Caco-2 (cell line): ENCODE measurements at places on chromosomes 1 and 21. TPM values are rescaled to one million over a fixed set of nuclear protein-coding genes. Genes with fewer than 3 reads are reported as not detected.

DNA sequence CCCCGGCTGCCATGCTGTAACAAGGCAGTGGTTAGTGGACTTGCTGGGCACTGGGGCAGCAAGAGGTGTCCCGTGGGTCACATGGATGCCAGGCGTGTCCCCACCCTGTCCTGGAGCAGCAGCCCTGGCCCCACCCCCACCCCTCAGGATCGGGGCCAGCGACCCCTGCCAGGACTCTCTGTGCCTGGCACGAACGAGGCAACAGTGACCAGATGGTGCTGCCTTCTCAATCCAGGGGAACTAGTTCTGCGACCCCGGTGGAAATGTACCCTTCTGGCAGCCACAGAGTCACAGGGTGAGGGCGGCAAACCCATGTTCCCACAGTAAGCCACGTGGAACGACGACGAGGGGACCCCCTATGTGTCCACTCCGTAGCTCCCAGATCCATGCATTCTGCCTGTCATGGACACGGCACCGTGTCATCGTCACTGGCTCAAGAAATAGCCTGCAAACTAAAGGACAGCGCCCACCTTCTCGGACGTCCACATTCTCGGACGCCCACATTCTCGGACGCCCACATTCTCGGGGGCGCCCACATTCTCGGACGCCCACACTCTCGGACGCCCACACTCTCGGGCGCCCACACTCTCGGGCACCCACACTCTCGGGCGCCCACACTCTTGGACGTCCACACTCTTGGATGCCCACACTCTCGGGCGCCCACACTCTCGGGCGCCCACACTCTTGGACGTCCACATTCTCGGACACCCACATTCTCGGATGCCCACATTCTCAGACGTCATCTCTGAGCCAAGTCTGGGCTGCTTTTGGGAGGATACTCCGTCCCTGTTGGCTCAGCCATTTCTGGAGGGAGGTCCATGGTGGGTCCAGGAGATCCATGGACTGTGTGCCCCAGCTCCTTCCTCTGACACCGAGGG lies 19.6 kb upstream of the ACTRT2 start:
- no peak overlapping the region for H3K27ac ChIP-seq
- H3K4me3 ChIP-seq = no peak overlapping the region
- no peak for DNase-seq
- H3K27me3 ChIP-seq = no peaks in the 10 kb centered on the region

GRCh38 chr1:61368876-61369275 lies 286.5 kb downstream of the NFIA start:
- no peak overlapping the region for H3K4me3 ChIP-seq
- no peak overlapping the region for H3K27ac ChIP-seq
- H3K4me1 ChIP-seq = no peaks in the 10 kb centered on the region
- no peaks in the 10 kb centered on the region for H3K27me3 ChIP-seq

DNA sequence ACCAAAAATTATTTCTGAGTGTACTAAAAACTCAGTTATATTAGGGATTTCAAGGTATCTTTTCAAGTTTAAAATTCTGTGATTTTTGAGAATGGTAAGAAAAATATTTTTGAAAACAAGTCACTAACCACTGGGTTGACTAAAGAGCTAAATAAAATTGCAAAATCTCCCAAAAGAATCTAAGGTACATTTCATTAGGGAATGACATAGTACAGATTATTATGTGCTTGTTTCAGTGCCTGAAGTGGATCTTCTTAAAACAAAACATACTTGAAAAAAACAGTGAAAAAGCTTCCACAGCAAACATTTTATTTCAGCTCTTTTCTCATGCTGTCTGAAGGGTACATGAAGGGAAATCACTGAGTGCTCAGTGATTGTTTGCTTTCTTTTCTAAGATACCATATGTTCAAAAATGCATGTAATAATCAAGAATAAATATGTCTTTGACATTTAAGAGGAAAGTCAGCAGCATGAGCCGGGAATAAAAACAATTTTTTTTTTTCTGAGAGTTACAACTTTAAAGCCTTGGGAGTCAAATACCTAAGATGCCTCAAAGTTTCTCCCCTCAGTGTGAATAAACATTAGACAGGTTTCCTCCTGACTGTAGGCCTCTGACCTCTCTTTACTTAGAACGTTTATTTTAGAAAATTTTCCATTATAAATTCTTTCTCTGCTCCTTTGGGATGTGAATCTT lies 200.7 kb downstream of the KCNT2 start:
- H3K36me3 ChIP-seq = no peaks in the 10 kb centered on the region
- H3K27ac ChIP-seq = peak overlapping the region; percentile 65
- peaks cover 14% of the 10 kb centered on the region for H3K4me1 ChIP-seq
- no peak for DNase-seq
- no peak overlapping the region for H3K4me3 ChIP-seq

DNA sequence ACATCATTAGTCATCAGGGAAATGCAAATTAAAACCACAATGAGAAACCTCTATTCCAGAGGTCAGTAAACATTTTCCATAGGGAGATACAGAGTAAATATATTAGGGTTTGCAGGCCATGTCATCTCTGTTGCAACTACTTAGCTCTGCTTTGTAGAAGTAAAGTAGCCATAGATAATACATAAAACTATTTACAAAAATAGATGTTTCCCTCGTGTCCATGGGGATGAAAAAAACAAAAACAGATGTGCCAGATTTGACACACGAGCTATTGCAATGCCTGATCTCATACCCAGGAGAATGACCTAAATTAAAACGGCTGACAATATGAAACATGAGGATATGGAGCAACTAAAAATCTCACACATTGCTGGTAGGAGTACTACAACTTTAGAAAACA lies 17.3 kb downstream of the LTN1 start:
- no peak overlapping the region for H3K27ac ChIP-seq
- no peaks in the 10 kb centered on the region for H3K4me1 ChIP-seq
- no peak for DNase-seq
- no peak overlapping the region for H3K4me3 ChIP-seq
- peaks cover 2% of the 10 kb centered on the region for H3K36me3 ChIP-seq
- no peaks in the 10 kb centered on the region for H3K27me3 ChIP-seq

- DNase-seq = no peak
- no peaks in the 10 kb centered on the region for H3K27me3 ChIP-seq
- H3K4me1 ChIP-seq = no peaks in the 10 kb centered on the region
- no peak overlapping the region for H3K4me3 ChIP-seq
- no peak overlapping the region for H3K27ac ChIP-seq
Observed at GRCh38 chr1:150102986-150103385, 35.4 kb downstream of the VPS45 start.

- no peaks in the 10 kb centered on the region for H3K27me3 ChIP-seq
- H3K4me3 ChIP-seq = no peak overlapping the region
- DNase-seq = no peak
Observed at GRCh38 chr1:207896547-207896946, 14.4 kb downstream of the CD34 start.

- H3K27me3 ChIP-seq = no peaks in the 10 kb centered on the region
- no peak overlapping the region for H3K27ac ChIP-seq
- no peaks in the 10 kb centered on the region; the same call in 1 of the 2 replicates for H3K36me3 ChIP-seq
- DNase-seq = no peak
- no peak overlapping the region for H3K4me3 ChIP-seq
Observed at GRCh38 chr1:10628685-10629084, 153.9 kb downstream of the PEX14 start.

DNA sequence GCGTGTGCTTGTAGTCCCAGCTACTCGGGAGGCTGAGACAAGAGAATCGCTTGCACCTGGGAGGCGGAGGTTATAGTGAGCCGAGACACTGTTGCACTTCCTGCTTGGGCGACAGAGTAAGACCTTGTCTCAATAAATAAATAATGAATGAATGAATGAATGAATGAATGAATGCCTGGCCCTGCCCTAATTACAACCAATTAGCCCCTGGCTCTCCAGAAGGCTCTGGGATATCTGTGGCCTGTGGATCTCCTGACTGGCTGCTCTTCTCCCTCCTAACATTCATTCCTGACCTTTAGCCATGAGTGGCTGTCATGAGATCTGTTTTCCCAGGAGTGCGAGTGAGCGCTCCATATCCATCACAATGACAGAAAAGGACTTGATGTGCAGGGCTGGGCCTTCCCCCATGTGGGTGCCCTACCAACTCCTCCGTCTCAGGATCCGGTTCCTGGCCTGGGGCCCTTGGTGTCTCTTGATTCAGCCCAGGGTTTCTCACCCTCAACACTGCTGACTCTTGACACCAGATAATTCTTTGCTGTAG lies 243.6 kb upstream of the TMEM51 start:
- DNase-seq = no peak

DNA sequence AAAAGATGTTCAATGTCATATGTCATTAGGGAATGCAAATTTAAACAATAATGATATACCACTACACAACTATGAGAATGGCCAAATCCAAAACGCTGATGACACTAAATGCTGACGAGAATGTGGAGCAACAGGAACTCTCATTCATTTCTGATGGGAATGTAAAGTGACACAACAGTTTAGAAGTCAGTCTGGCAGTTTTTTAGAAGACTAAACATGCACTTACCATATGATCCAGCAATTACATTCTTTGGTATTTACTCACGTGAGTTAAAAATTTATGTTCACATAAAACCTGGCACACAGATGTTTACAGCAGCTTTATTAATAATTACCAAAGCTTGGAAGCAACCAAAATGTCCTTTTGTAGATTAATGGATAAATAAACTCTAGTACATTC lies 110.4 kb upstream of the C1orf21 start:
- no peak for DNase-seq
- H3K27me3 ChIP-seq = no peaks in the 10 kb centered on the region
- no peak overlapping the region for H3K27ac ChIP-seq

- H3K27me3 ChIP-seq = no peaks in the 10 kb centered on the region
- H3K36me3 ChIP-seq = no peaks in the 10 kb centered on the region
- H3K4me1 ChIP-seq = peaks cover 6% of the 10 kb centered on the region
- no peak overlapping the region for H3K27ac ChIP-seq
Observed at GRCh38 chr1:41907446-41907845, 11.3 kb downstream of the HIVEP3 start.

GRCh38 chr1:245718123-245718522 lies 563.3 kb downstream of the KIF26B start:
- no peaks in the 10 kb centered on the region for H3K27me3 ChIP-seq
- H3K4me3 ChIP-seq = no peak overlapping the region
- H3K36me3 ChIP-seq = no peaks in the 10 kb centered on the region
- H3K4me1 ChIP-seq = no peaks in the 10 kb centered on the region
- no peak for DNase-seq

GRCh38 chr1:218219460-218219859 lies 65.6 kb upstream of the RRP15 start:
- H3K4me3 ChIP-seq = no peak overlapping the region
- DNase-seq = no peak
- H3K27me3 ChIP-seq = no peaks in the 10 kb centered on the region; the same call in 1 of the 2 replicates

DNA sequence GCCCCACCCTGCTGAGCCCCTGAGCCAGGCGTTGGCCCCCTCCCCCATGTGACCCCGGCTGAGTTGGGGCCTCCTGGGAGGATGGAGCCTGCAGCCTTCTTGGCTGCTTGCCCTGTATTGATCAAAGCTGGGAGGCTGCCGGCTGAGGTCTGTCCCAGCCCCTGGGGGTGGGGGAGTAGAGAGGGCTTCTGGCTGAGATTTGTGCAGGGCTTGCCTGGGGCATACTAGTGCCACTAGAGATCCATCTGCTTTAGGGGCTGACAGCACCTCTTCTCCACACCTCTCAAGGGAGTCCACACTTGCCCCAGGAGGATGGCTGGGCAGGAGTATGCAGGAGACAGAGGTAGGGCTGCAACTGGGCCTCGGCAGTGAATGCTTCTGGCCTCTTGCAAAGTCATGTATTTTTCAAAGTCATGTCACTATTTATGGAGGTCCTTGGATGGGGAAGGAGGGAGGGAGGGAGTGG lies 53.6 kb upstream of the SSBP3 start:
- no peak overlapping the region for H3K27ac ChIP-seq
- DNase-seq = no peak
- no peaks in the 10 kb centered on the region for H3K4me1 ChIP-seq
- H3K27me3 ChIP-seq = no peaks in the 10 kb centered on the region
- no peak overlapping the region for H3K4me3 ChIP-seq
- no peaks in the 10 kb centered on the region for H3K36me3 ChIP-seq

DNA sequence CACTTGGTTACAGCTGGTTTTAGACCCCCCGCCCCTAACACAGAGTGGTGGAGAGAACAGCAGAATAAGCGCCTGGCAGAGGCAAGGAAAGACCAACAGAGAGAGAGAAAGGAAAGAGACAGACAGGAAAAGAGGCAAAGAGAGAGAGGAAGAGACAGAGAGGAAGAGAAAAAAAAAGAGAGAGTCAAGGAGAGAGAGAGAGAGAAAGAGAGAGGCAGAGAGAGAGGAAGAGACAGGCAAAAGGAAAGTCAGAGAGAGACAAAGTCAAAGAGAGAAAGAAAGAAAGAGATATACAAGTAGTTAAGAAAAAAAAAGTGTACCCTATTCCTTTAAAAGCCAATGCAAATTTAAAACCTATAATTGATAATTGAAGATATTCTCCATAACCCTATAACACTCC lies 13.0 kb upstream of the NEK2 start:
- no peak for DNase-seq
- H3K27ac ChIP-seq = no peak overlapping the region
- no peak overlapping the region for H3K4me3 ChIP-seq
- no peaks in the 10 kb centered on the region for H3K27me3 ChIP-seq

DNA sequence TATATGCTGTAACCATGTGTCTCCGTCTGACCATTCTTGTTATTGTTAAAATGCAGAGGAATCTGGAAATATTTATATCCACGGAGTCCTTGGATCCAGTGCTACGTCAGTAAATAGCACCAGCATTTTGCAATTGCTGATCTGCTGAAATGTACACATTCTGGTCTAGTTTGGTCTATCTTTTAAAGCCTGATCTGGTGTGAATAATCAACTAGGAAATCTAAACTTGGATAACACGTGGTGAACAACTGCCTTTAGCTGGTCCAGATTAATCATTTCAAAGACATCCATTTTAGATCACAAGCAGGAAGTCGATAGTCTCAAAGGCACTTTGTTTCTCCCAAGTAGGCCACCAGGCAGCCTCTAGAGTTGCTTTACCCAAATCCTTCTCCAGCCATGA lies 32.6 kb downstream of the PDPN start:
- no peak overlapping the region for H3K4me3 ChIP-seq
- H3K27me3 ChIP-seq = no peaks in the 10 kb centered on the region
- no peaks in the 10 kb centered on the region for H3K36me3 ChIP-seq
- no peaks in the 10 kb centered on the region for H3K4me1 ChIP-seq
- DNase-seq = no peak

DNA sequence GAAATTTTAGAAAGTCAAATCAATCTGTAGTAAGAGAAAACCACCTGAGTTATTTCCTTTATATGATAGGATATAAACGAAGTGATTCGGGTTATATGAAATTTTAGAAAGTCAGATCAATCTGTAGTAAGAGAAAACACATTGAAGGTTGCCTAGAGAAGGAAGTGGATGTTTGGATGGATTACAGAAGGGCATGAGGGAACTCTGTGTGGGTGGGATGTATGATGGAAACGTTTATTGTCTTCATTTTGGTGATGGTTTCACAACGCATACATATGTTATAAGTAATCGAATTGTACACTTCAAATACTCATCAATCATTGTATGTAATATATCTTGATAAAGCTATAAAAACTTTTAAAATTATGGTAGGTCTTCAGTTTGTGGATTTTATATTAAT lies 5.1 kb downstream of the CR1 start:
- H3K4me3 ChIP-seq = no peak overlapping the region
- H3K27me3 ChIP-seq = no peaks in the 10 kb centered on the region; the same call in 1 of the 2 replicates
- H3K4me1 ChIP-seq = no peaks in the 10 kb centered on the region
- H3K27ac ChIP-seq = no peak overlapping the region

The SASS6 gene
- 9.5 and 10.1 TPM in 2 replicates for total RNA-seq

The USH2A gene
- 0.11 and 0.26 TPM in 2 replicates for total RNA-seq

The SPRR1A gene
- total RNA-seq = not detected in 2 replicates

The VPS72 gene
- total RNA-seq = 80.1 and 86.0 TPM in 2 replicates

The FCMR gene
- not detected in 2 replicates for total RNA-seq

The GREM2 gene
- total RNA-seq = 0.36 and 0.51 TPM in 2 replicates

The TDRD5 gene
- total RNA-seq = 0.52 and 0.72 TPM in 2 replicates

The FALEC gene
- 0.59 and 0.63 TPM in 2 replicates for total RNA-seq

The LDLRAP1 gene
- total RNA-seq = 14.5 TPM in 2 replicates

The RAB3B gene
- total RNA-seq = 11.6 and 13.6 TPM in 2 replicates

The NBPF6 gene
- total RNA-seq = 0.57 and 0.84 TPM in 2 replicates

The MAB21L3 gene
- total RNA-seq = 0.26 and 0.66 TPM in 2 replicates
